CD4-positive, alpha-beta T cell treated with Interferon alpha-2 for 1 hour (primary cell): ENCODE measurements at places on chromosomes 3 and 15.

- no peak for DNase-seq
Observed at GRCh38 chr15:82060817-82061216, 15.0 kb upstream of the MEX3B start.

- no peak for DNase-seq
Observed at GRCh38 chr3:169923189-169923588, 11.8 kb downstream of the SAMD7 start.

GRCh38 chr3:57855943-57856342, 99.8 kb downstream of the SLMAP start:
- no peak for DNase-seq

DNA sequence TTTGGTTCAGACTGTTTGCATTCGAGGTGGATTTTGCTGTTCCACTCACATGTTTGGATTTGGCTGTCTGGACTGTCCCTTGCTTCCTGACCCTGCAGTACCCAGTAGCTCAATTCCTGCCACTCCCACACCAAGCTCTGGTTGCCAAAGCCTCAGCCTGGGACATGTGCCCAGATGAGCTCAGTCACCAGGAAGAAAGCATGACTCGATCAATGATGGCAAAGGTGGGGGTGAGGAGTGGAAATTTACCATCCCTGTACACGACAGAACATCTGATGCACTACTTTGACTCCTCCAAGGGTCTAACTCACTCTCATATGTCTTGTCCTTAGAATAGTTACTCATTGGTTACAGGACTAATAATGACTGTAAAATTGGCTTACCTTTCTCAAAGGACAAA, 45.2 kb downstream of the ZNF385D start:
- DNase-seq = no peak

- DNase-seq = no peak
Observed at GRCh38 chr3:61808526-61808925, 247.2 kb downstream of the PTPRG start.

GRCh38 chr3:37171144-37171543, 3.2 kb downstream of the LRRFIP2 start:
- DNase-seq = no peak

DNA sequence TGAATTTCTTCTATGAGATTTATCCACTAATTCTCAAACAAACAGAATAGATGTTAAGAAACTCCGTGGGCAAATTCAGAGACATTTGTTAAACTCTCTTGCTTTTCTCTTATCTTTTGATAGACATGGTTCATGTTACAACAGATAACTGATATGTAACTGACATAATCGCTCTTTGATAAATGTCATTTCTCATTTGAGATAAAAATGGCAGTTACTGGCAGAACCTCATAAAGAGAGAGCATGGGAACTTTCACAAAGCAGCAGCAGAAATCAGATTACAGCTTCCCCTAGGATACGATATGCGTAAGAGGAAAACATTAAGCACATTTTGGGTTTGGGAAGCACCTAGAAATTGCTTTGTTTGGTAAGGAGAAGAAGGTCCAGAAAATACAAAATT, 126.1 kb downstream of the CADPS start:
- no peak for DNase-seq

DNA sequence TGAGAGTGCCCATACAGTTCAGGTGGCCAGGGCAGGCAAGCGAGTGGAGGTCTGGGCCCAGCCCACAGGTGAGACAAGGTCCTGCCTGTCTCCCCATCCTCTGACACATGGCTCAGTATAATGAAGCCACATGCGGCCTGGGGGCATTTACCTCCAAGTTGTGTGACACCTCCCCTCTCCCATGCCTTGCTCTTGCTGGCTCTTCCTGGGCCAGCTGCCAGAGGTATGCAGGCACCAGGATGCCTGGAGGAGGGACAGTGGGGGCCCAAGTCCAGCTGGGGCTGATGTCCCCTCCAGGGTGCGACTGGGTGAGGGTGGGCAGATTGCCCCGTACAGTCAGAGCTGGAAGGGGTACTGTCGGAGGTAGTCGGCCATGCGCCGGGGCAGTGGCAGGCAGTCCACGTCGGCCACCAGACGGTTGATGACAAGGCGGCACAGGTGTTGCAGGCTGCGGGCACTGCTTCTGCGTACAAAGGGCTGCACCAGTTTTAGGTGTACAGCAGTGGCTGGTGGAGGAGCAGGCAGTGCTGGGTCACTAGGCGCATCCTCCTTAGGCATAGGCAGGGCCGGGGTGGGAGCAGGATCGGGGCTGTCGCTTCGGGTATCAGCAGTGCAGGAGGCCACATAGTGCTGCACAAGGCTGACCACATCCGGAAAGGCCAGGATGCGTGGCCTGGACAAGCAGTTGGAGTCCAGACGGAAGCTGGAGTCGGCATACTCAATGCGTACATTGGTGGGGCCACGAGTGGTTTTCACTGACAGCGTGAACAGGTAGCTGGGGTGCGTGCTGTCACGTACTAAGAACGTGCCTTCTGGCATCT, 4.1 kb downstream of the CISH start:
- DNase-seq = no peak

- DNase-seq = no peak
Observed at GRCh38 chr3:196219970-196220311, 3.6 kb downstream of the SLC51A start.

GRCh38 chr3:71129611-71130431, 453.7 kb downstream of the FOXP1 start:
- peak; percentile 57 for DNase-seq

GRCh38 chr3:20352546-20353179, 166.7 kb upstream of the SGO1 start:
- no peak for DNase-seq

- no peak for DNase-seq
Observed at GRCh38 chr15:45326741-45327140, 51.6 kb downstream of the GATM start.

GRCh38 chr3:37680401-37680800, 181.3 kb upstream of the CTDSPL start:
- no peak for DNase-seq

DNA sequence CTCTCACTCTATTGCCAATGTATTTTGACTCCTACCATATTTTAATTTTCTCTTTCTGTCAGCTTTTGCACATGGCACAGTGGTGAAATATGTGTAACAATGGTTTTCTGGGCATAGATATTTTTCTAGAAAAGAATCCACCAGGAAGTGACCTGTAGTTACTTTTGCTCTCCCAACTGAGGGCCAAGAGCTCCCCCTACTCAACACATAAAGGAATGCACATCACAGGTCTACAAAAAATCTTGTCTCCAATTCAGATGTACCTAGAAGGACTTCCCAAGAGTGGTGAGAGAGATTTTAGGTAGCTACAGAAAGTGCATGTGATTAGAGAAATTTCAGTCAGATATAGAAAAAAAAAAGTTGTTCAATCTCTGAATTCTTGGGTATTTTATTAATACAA, 15.6 kb downstream of the CPA3 start:
- no peak for DNase-seq

DNA sequence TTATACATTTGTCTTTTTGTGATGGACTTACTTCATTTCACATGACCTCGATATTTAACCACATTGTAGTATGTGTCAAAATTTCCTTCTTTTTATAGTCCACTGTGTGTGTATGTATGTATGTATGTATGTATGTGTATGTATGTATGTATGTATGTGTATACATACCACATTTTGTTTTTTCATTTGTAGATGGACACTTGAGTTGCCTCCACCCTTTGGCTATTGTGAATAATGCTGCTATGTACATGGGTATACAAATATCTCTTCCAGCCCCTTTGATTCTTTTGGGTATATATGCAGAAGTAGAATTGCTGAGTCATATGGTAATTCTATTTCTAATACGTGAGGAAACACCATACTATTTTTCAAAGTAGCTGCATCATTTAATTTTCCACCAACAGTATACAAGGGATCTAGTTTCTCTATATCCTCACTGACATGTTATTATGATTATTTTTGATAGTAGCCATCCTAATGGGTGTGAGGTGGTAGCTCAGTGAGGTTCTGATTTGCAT, 228.2 kb downstream of the OPA1 start:
- no peak for DNase-seq

DNA sequence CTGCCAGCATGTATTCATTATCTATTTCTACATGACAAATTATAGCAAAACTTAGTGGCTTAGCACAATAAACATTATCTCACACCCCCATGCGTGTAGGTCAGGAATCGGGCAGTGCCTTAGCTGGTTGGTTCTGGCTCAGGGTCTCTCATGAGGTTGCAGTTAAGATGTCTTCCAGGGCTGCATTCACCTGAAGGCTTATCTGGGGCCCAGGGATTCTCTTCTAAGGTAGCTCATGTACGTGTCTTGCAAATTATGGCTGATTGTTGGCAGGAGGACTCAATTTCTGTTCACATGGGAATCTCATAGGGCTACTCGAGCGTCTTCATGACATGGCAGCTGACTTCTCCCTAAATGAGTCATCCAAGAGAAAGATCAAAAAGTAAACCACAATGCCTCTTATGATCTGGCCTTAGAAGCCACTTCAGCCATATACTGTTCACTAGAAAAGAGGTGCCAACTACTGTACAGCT, 42.9 kb upstream of the TSC22D2 start:
- no peak for DNase-seq

DNA sequence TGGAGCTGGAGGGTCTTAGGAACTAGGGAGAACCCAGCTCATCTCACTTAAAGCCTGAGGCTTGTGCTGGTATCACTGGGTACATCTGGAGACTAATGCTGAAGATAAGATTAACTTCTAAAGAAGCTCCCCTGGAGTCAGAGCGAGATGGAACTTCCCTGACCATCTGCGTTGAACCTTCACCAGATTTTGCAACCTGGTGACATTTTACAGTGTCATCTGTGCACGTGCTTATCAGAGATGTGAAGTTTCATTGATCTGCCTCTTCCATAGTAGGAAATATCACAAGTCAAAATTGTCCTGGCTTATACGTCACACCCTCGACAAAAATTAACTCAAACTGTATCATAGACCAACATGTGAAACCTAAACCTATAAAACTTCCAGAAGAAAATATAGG, 395.5 kb downstream of the SHQ1 start:
- DNase-seq = no peak

DNA sequence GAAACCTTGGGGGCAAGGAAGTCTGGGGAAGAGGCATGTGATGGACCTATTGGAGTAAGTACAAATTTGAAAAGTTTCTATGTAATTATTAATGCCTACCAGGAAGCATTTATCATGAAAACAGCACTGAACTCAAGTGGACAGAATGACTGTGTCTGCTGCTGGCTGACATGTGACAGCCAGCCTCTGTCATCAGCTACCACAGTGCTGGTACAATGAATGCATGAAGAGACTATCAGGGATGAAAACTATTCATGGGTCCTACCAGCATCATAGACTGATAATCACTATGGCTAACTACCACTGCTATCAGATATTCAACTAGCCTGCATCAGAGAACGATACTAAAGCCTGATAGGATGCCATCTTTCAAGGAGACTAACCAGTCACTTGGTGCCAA, 193.5 kb downstream of the RAP2B start:
- DNase-seq = no peak

DNA sequence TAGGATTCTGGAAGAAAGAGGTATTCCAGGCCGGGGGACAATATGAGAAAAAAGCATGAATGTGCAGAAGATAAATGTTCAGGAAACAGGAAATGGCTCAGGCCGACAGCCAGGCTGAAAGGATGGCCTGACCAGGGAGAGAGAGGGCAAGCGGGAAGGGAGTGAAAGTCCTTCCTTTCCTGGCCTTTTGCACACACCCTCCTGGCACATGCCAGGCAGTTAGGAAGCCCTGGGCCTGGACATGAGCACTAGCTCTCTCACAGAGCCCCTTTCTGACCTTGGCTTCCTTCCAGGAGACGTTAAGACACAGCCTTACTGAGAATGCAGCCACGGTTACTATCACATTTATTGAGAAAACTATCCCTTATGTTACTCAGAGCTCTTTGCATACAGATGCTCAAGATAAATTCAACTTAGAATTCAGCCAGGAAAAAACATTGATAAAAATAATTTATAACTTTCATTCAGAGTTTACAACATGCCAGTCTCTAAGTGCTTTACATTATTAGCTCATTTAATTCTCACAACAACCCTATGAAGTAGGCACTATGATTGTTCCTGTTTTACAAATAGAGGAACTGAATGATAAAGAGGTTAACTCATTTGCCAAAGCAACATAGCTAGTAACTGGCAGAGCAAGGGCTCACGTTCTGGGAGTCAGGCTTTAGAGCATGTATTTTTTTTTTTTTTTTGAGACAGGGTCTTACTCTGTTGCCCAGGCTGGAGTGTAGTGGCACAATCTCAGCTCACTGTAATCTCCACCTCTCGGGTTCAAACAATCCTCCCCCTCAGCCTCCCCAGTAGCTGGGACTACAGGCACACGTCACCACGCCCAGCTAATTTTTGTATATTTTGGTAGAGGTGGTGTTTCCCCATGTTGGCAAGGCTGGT, 39.4 kb upstream of the SMAD3 start:
- no peak for DNase-seq

GRCh38 chr3:18623220-18623619, 198.1 kb upstream of the SATB1 start:
- no peak for DNase-seq

DNA sequence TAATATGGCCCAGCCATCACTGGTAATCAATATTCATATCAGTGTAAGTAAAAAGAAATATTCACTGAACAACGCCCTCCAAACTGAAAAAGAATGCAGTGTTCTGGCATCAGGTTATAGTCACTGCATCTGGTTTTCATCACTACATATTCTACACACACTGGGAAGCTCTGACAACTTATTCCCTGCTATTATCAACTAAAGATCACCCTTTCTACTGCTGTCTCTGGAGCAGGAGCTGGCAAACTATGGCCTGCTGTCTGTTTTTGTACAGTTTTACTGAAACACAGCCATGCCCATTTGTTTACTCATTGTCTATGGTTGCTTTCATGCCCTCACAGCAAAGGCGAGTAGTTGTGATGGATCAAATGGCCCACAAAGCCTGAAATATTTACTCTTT, 35.3 kb downstream of the TUBGCP4 start:
- DNase-seq = no peak

- no peak for DNase-seq
Observed at GRCh38 chr3:155648013-155648591, 96.8 kb downstream of the PLCH1 start.

DNA sequence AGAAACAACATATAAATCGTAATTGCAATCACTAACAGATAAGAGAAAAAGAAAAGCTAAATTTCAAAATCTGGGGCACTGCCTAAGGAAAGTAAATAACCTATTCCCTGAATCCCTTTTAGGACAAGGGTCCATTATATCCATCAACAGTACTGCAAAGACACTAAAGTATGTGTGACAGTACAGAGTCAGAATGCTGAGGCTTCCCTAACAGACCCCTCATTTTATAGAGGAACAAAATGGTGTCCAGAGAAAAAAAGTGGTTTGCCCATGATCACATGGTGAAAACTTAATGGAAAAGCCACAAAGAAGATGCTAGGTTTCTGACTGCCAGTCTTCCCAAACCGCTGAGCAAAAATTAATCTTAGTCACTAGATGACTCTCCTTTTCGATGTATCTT, 93.8 kb downstream of the DHX30 start:
- no peak for DNase-seq
